Osteocyte (in vitro differentiated cells): ENCODE measurements at places on chromosomes 11 and 22. TPM values are rescaled to one million over a fixed set of nuclear protein-coding genes. Genes with fewer than 3 reads are reported as not detected.

DNA sequence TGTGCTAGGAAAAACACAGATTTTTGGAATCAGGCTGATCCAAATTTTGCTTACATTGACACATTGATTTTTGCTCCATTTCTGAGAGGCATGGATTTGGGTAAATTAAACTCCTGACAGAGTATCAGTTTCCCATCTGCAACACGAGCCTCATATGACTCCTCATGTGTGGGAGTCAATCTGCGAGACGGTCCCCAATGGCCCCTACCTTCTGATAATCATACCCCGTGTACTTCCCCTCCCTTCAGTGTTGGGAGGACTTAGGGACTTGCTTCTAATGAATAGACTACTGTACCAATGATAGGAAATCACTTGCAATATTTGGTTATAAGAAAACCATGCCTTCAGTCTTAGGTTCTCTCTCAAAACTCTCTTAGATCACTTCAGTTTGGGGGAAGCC is 302.7 kb downstream of the ETS1 start:
- DNase-seq = no peak

- DNase-seq = no peak
Measured at GRCh38 chr22:23117891-23118646, 23.7 kb downstream of the RSPH14 start.

The SHANK2 gene
- 0.03 and 0.16 TPM in 2 replicates for total RNA-seq

- peak; percentile 44 for DNase-seq
Measured at GRCh38 chr11:130774703-130775102, 141.6 kb downstream of the SNX19 start.

DNA sequence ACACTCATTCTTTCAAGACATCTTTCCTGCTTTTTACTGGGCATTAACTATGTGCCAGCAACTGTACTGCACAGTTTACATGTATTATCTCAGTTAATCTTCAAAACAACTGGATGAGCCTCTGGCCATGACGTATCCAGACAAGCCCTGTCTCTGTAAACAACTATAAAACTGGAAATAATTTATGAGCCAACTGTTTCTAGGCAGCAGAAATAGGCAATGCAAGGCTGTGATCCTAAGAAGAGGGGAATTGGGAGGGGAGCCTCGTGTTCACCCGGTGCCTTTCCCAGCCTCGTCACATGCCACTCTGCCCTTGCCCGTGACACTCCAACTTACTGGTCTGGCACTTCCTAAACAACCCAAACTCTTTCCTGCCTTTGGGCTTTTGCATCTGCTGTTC is 82.8 kb downstream of the FBXO7 start:
- no peak for DNase-seq

DNA sequence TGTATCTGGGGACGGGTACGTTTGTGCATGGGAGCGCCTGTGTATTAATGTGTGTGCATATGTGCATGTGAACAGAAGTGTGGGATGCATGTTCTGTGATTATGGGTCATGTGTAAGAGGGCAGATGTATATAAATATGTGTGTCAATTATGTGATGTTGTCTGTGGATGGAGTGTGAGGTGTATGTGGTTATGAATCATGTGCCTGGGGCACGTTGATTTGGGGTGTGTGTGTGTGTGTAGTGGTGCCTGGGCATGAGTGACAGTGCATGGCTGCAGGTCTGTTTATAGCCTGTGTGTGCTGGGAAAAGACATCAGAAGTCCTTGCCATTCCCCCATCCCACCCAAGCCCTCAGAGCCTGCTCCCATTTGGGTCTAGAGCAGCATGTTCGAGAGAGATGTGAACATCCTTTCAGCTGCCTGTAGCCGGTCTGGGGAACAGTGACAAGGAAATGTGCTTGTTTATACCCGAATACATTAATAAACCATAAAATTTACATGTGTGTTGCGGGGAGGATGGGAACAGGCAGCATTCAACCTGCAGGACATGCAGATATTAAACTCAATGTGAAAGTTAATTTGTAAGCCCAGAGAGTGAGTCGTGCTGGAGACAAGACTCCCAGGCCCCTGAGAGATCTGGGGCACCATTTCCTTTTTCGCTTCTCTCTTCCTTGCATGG is 129.0 kb downstream of the NECTIN1 start:
- DNase-seq = no peak

DNA sequence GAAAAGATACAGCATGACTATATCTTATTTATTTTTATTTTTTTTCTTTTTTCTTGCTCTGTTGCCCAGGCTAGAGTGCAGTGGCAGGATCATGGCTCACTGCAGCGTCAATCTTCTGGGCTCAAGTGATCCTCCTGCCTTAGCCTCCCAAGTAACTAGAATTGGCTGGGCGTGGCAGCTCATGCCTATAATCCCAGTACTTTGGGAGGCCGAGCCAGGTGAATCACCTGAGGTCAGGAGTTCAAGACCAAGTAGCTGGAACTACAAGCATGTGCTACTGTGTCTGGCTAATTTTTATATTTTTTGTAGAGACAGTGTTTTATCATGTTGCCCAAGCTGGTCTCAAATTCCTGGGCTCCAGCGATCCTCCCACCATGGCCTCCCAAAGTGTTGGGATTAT is 28.3 kb upstream of the CCDC134 start:
- no peak for DNase-seq

The VPS37C gene
- total RNA-seq = 19.6 and 21.2 TPM in 2 replicates

The MYRF gene
- total RNA-seq = 0.43 and 0.47 TPM in 2 replicates

The KCNJ11 gene
- not detected in 2 replicates for total RNA-seq

The CYP2D6 gene
- total RNA-seq = 1.4 and 1.5 TPM in 2 replicates

- DNase-seq = no peak
Measured at GRCh38 chr11:26322335-26323067, 9.4 kb upstream of the ANO3 start.

DNA sequence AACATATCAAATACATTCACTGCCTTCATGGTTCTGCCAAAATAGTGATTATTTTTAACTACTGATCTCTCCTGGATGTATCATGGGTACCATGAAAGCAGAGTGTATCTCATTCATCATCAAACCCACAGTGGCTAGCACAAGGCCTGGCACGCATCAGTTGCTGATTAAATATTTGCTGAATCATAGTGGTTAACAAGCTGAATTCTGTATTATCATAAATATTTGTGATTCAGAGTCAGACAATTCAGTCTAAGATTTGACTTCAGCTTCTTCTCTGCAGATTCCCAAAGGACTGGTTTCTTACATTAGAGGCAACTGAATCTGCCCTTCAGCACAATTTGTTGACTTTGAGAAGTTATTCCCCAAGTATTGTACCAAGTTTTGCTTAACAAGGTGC is 715.8 kb upstream of the LRRC4C start:
- DNase-seq = no peak

DNA sequence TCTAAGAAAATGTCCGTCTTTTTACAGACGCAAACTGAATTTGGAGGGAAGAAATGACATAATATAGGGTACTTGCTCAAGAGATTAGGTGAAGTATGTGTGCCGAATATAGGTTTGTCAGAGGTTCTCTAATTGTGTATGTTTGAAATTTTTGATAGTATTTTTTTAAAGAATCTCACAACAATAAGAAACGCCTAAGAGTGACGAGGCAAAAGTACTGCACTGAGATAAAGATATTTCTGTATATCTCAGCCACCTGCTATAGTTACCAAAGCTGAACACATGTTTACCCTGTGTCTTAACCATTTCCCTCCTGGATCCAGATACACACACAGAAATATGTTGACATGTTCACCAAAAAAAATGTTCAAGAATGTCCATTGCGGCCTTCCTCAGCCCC is 92.0 kb downstream of the PRMT3 start:
- no peak for DNase-seq

The SLC22A9 gene
- not detected in 2 replicates for total RNA-seq

The RASSF10 gene
- not detected in 2 replicates for total RNA-seq

- DNase-seq = no peak
Measured at GRCh38 chr11:123217897-123218296, 22.8 kb upstream of the CLMP start.

DNA sequence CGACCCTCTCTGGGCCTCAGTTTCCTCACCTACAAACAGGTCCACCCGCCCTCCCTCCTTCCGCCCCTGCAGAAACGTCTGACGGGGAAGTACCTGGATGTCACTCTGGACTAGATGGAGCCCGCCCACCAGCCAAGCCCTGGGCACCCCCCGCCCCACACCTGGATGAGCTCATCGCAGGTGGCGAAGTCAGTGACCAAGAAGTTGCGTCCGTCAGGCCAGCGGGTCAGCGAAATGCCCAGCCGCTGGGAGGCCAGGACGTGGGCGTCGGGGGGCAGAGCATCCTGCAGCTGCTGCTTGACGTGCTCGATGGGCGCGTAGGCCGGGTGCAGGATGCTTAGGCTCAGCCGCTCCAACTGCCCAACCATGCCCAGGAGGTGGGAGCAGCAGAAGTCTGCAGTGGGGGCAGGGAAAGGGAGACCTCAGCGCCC is 897 bp downstream of the PNPLA5 start:
- DNase-seq = no peak

GRCh38 chr11:62122076-62122475 is 1.7 kb upstream of the INCENP start:
- no peak for DNase-seq

DNA sequence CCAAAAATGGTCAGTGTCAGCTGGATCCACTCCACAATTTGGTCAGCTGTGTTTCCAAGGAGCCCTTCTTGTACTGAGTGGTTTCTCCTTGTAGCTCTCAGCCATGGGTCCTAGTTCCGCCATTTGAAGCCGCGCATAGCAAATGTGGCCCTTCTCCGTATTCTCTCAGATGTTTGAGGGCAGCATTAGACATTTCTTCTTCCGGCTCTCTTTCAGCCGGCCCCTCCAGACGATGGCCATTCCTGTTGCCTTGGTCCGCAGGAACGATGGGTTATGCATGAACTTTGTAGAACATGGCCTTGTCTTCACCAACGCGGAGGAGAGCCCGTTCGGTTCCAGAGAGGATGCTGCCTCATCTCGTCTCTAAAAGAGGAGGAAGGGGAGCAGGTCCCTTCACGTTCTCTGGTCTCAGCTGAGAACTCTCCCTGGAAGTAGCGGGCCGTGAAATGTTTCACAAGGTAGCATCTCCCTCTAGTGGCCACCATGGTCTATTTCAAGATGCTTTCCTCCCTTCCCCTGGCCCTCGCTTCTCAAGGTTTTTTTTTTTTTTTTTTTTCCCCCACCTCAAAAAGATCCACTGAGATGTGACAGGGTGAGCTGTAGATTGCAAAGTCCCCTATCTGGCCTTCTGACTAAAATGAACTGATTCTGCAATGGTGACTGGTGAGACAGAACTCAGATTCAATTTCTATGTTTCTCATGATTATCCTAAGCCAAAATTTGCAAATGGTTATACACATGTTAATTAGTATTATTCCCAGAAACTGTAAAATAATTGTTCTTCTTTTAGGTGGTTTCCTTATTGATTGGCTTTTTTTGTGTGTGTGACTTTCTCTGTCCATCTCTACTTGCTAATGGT is 19.8 kb upstream of the PLET1 start:
- DNase-seq = peak; percentile 87

The POU2AF1 gene
- total RNA-seq = not detected in 2 replicates

DNA sequence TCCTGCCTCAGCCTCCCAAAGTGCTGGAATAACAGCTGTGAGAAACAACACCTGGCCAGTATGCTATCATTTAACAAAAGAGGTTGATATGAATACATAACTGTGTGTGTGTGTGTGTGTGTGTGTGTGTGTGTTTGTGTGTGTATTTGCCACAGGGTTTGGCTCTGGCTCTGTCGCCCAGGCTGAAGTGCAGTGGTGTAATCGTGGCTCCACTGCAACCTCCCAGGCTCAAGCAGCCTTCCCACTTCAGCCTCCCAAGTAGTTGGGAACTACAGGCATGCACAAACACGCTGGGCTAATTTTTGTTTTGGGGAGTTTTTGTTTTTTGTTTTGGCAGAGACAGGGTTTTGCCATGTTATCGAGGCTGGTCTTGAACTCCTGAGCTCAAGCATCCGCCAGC is 4.7 kb downstream of the SPA17 start:
- no peak for DNase-seq
